Ascending aorta (tissue), 2 donors: ENCODE measurements at places on chromosomes 6 and 20.

DNA sequence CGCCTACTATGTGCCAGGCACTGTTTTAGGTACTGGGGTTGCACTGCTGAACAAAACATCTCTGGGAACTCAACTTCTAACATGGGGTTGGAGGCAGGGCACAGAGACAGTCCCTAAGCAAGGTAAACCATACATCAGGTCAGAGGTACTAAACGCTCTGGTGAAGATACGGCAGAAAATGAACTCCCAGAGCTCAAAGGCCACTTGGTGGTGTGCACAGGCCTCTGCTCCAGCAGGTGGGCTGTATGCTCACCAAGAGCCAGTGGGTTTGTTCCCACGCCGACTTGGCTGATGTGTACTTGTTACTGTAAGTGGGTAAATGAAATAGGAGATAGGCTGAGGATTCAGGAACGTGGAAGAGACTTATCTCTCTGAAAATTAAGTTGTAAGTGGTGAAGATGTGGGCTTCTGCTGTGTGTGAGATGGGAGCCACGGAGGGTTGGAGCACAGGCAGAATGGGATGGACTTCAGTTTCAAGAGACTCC lies 133.4 kb downstream of the PREX1 start:
- DNase-seq, result no peak

DNA sequence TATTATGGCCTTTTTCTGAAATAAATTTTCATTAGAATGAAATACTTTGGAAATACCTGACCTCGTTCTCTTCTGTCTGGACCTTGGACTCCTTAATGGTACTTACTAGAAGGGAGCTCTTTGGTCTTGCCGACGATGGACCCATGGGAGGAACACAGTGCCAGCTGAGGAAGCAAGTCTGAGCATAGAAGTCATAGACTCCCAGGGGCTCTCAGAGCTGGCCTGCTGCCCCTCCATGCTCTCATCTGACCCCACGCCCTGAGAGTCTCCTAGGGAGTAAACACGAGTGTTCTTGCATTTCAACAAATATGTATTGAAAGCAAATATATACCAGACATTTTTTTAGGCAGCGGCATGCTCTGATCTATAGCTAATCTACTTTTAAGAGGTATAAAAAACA lies 87.8 kb downstream of the PLEKHG1 start:
- DNase-seq, result peak; percentile 70

- no peak for DNase-seq
These were observed 19.7 kb downstream of the PROCR start for GRCh38 chr20:35191419-35192117.

DNA sequence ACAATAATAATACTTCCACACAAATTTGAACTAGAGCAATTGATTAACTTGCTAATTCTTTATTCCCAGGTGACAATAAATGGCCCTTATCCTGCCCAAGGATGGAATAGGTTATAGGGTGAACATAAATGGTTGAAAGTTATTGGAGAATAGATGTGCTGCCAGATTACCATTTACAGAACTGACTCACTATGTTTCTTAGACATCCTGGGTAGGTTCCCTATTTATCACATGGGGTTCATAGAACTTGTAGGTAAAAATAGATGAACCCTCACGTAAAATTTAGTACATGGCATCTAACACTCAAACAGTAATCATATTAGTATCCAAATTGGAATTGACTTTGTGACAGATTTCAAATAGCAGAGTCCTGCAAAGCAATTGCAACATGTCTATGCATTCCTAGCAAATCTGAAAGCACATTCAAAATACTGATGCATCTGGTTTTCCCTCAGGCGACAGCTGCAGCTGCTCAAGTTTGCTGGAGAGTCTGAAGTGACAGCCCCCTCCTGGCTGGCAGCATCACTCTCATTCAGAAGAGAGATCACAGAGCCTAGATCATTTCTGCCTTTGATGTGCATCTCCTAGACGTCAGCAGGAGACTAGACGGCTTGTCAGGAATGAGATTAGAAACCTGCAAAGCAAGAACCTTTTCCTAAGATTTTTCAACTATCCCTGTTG lies 80.2 kb upstream of the RNF217 start:
- no peak for DNase-seq

DNA sequence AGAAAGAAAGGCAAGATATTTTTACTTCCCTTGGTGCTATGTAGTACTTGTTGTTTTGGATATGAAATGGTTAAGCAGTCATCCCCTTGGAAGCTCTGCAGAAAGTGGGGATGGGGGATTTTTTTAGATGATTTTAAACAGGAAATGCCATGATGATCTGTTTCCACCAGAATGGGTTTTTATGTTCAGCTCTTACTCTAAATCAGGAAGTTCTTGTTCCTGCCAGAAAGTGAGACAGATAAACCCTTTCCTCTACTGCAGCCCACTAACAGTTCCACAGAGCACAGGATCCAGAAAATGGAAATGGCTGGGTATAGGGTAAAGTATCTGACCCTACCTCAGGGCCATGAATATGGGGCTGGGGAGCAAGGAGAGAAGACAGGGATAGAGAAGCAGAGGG lies 32.1 kb upstream of the PPP1R3G start:
- no peak for DNase-seq

GRCh38 chr6:6402006-6402405 lies 81.5 kb upstream of the F13A1 start:
- DNase-seq, result no peak
